NCI-H2107 (cell line): ENCODE measurements at places on chromosomes 3 and 15.

DNA sequence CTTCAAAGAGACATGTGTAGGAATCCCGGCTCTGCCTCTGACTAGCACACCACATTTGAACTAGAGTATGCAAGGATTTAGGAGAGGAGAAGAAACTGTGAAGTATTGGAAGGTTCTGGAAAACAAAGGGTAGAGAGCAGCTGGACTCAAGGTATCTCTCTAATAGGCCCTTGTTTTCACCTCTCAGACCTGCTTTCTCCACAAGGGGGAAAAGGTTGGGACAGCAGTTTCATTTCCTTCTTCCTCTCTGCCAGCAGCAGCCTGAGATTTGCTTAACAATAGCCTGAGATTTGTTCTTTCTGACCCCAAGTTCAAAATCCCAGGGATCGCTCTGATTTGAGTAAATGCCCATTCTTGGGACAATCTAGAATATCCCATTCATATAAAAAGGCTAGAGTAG, 430.6 kb upstream of the MCTP2 start:
- no peak for DNase-seq

DNA sequence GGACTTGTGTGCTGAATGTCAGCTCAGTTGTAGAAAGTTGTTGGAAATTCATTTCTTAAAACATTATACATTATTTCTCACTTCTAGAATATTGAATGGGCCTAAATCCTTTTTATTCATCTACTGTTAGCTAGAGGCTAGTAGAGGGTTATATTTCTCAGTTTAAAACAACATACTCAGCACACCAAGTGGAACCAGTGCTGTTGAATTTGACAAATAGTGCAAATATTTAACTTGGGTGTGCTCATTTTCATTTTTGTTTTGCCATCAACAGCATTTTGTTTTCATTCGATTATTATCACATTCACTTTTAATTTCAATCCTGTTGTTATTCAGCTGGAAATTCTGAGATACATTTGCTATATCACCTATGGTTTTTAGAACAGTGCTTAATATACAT, 269.4 kb upstream of the PEX5L start:
- no peak for DNase-seq

GRCh38 chr15:89514596-89515406, 18.4 kb upstream of the RHCG start:
- DNase-seq = no peak

DNA sequence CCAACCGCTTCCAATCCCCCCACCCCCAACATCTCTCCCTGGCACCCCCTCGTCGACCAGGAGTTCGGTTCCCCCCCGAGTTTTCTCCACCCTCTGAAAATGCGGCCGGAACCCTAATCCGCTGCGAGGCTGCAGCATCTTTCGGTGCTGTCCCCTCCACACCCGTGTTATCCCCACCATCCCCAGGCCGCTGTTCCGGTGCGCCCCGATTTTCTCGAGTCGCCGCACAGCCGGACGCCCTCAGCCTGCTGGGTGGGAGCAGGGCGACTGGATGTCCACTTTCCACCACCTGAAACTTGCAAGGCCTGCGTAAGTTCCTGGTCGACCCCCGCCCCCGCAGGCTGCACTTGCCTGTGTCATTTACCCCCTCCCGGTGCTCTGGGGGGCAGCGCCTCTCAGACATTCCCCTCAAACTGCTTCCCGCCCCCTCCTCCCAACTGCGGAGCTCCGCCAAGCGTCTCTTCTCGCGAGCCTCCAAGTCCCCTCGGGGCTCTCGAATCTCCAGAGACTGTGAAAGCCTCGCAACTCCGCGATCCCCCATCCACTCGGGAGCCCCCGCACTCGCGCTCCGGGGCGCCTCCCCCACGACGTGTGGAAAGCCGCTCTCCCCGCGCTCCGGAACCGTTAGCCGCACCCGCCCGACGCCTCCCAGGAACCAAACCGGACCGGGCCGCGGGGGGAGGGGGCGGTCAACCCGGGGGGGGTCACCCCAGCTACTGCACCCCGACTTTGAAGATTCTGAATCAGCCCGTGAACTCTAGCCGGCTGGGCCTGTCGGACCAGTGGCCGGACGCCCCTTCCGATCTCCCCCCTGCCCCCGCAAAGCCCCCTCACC, 566 bp downstream of the ETV5 start:
- no peak for DNase-seq

DNA sequence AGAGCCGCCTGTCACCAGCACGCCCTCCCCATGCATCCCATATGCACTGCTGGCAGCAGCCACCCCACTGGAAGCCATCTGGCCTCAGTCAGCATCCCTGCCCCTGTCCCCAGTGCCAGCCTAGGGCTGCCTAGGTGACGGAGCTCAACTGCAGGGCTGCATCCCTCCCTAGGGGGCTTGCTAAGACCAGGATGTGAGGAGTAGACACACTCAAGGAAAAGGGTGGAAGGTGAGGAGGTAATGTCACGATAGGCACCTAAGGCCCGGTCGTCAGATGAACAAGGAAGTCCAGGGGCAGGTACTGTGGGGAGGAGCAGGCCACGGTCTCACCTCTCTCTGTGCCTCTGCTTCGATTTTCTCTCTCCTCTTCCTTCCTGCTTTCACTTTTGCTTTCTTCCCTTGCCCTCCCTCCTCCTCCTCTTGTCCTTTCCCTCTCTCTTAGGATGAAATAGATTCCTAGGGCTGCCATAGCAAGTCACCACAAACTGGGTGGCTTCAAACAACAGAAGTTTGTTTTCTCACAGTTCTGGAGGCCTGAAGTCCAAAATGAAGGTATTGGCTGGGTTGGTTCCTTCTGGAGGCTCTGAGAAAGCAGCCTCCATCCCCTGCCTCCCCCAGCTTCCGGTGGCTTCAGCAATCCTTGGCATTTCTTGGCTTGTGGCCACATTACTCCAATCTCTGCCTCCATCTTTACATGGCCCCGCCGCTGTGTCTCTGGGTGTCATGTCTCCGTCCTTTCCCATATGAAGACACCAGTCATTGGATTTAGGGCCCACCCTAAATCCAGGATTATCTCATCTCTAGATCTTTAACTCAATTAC, 298.3 kb downstream of the SHQ1 start:
- DNase-seq = no peak

DNA sequence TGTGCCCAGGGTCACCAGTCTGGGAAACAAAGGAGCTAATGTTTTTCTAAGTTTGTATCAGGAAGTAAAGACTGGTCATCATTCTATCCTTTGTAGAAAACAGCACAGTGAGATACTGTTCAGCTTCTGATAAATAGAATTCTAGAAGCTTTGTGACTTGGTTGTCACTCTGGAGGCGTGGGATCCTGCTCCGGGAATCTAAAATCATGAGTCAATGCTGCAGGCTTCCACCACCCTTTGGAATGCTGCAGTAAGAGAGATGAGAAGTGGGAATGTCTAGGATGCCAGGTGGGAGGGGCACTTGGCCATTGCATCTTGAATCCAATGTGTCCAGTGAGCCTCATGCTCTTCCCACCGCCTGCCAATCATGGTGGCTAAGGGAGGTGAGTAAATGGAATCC, 40.9 kb downstream of the SAMMSON start:
- no peak for DNase-seq

DNA sequence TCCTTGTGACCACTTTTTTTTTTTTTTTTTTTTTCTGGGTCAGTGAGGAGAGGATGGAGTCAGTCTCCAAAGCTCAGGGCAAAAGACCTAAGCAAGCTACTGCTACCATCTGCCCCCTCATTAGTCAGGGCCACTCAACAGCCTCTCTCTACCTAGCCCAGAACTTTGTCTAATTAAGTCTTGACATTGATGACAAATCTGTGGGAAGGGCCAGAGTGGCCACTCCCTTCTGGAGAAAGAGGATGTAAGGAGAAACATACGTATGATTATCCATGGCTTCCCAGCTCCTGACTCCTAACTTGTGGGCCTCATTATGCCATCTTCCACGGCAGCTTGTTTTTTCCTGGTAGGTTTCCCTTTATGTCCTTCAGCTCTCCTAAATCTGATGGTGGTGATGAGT, 37.9 kb downstream of the NR1I2 start:
- DNase-seq = no peak

- DNase-seq = no peak
These were observed 91.7 kb downstream of the FRMD4B start for GRCh38 chr3:69294014-69294766.

DNA sequence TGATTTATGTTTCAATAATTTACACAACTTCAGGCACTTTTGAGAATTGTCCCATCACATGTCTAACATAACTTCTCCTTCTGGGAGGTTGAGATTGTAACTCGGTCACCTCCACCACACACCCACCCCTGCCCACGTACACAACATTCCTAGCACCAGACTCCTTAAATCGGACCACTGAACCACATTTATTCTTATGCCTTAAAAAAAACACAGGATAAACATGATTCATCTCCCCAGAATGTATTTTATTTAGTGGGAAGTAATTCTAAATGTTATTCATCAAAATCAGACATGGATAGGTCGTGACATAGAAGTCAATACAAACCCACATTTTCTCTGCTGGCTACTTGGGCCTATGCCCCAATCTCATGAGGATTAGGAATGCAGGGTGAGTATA, 3.0 kb downstream of the SNTN start:
- DNase-seq = no peak

DNA sequence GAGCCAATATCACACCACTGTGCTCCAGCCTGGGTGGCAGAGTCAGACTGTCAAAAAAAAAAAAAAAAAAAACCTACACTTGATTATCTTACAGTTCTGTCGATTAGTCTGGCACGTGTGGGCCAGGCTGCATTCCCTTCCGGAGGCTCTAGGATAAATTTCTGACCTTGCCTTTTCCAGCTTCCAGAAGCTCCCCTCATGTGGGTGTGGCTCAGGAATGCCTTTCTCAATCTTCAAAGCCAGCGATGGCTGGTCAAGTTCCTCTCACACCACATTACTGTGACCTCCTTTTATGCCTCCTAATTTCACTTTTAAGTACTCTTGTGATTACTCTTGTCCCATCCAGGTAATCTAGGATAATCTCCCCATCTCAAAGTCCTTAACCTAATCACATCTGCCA, 58.2 kb upstream of the DUT start:
- DNase-seq = no peak

DNA sequence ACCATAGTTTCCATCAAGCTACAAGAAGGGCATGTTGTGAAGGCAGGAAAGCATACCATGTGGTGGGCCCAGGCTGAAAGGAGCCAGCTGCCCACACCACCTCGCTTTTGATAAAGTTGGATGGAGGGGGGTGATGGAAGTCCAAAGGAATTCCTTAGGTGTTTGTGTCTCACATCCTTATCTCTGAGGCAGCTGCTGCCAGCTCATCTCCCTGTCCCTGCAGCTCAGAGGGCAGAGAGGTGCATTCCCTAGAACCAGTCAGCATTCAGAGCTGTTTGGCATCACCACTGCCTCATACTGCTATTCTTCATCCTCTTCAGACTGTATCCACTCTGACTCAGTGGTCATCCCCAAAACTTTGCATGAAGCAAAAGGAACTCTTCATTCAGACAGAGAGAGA, 141.5 kb upstream of the BFSP2 start:
- no peak for DNase-seq

- no peak for DNase-seq
These were observed 124.8 kb upstream of the PTX3 start for GRCh38 chr3:157311633-157312375.

DNA sequence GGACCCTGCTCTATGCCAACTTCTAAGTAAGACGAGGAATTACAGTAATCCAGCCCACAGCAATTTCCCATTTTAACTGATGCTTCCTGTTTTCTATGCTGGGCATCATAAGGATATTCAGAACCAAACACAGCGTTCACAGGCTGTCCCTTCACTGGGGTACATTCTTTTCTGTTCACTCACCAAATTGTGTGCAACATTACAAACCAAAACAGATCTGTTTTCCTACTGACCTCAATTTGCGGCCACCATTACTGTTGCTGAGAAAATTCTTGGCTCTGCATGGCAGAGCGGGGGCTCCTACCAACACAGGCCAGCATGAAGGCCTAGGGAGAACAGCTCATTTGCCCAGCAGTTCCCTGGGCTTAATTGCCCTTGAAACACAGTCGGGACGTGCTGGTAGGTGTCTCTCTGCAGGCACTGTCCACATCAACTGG, 76.5 kb downstream of the MYO1E start:
- DNase-seq = no peak

DNA sequence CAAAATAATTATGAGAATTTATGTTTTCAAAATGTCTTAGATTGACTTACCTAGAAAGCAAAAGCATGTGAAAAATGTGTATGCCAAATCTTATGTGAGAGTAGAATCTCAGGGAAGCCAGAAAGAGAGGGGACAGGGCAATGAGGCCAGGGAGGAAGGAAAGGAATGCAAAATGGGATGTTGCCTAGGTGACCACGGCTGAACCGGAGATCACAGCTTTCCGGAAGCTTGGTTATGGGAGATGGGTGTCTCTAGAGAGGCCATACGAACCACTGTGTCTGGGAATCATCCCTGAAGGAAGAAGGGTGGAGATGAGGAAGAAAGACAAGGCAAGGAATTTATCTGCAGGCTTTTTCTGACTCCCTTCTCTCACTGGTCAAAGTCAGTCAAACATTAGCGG, 76.0 kb downstream of the SUCLG2 start:
- no peak for DNase-seq

DNA sequence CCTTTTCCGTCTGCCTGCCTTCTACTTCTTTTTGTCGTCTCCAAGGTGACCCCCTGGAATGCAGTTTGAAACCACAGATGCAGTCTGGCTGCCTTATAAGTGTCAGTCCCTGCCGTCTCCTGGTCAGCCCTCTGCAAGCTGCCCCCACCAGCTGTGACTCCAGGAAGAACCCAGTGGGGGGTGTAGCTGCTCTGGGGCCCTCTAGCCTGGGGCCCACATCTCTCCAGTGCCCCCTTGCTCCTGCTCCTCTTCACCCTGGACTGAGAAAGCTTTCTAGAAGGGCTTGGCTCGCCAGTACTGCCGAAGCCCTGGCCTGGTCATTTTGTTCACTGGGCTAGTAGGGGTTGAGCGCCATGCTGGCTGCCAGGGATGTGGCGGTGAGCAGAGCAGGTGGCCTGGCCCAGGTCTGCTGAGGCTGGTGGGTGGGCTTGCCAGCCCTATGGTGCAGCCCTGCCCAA, 21.3 kb downstream of the SYNM start:
- no peak for DNase-seq

DNA sequence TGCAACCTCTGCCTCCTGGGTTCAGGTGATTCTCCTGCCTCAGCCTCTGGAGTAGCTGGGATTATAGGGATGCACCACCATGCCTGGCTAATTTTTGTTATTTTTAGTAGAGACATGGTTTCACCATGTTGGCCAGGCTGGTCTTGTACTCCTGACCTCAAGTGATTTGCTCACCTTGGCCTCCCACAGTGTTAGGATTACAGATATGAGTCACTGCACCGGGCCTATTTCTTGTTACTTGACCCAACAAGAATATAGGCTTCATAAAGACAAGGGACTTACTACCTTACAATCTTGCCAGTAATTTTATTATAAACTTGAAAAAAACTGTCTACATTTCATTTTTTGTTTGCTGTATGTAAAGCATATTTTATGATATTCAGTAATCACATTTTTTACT, 21.4 kb upstream of the ZBTB47 start:
- DNase-seq = no peak

DNA sequence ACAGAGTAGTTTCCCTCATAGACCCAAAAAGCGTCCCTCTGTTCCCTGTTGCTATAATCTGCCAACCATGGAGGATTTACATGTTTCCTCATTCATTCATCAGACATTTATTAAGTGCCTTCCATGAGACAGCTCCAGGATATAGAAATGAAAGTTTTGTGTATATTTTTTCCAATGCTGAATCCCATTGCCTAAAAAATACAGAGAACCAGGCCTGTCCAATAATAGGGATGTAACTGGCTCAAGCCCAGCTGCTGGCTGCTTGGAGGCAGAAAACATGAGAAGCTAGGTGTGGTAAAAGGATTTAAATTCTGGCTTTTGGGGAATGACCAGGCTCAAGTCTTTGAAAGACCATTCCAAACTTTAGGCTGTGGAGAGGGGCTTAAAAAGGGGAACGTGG, 41.5 kb downstream of the RARB start:
- DNase-seq = no peak

- DNase-seq = no peak
These were observed 85.1 kb downstream of the SUCLG2 start for GRCh38 chr3:67569324-67569723.
